Left kidney (tissue), 8 donors: ENCODE measurements at places on chromosomes 3 and 15. TPM values are rescaled to one million over a fixed set of nuclear protein-coding genes. Genes with fewer than 3 reads are reported as not detected.

Gene ACKR2
- 2.7 TPM for polyA plus RNA-seq

Gene ZPLD1
- polyA plus RNA-seq = 0.60 TPM

Gene ITGB5
- polyA plus RNA-seq = 85.0 TPM

Gene SMAD6
- polyA plus RNA-seq = 25.4 TPM

Gene ADGRG7
- polyA plus RNA-seq = not detected

Gene HCLS1
- 5.9 TPM for polyA plus RNA-seq

Gene IL5RA
- 0.73 TPM for polyA plus RNA-seq

Gene TRAT1
- not detected for polyA plus RNA-seq

Gene IGF1R
- polyA plus RNA-seq = 63.9 TPM

Gene GOLGA6L10
- polyA plus RNA-seq = 7.8 TPM

Gene DLL4
- polyA plus RNA-seq = 5.1 TPM

Gene SLC35A5
- 78.2 TPM for polyA plus RNA-seq

Gene DGKG
- 0.43 TPM for polyA plus RNA-seq

Gene AP3B2
- 4.8 TPM for polyA plus RNA-seq

Gene SLC28A1
- 7.5 TPM for polyA plus RNA-seq

Gene MED12L
- 2.7 TPM for polyA plus RNA-seq

Gene ILDR1
- 7.4 TPM for polyA plus RNA-seq

Gene SOX14
- not detected for polyA plus RNA-seq

Gene KLHDC8B
- polyA plus RNA-seq = 41.1 TPM

Gene EPHB3
- 27.6 TPM for polyA plus RNA-seq

Gene MESP2
- 0.45 TPM for polyA plus RNA-seq

Gene KNG1
- 56.9 TPM for polyA plus RNA-seq

Gene USP50
- 1.5 TPM for polyA plus RNA-seq

Gene OCA2
- polyA plus RNA-seq = 9.0 TPM

Gene TNK2
- polyA plus RNA-seq = 33.8 TPM

Gene ABCC5
- polyA plus RNA-seq = 68.0 TPM

Gene MEIS2
- polyA plus RNA-seq = 178 TPM

Gene CCDC33
- 9.0 TPM for polyA plus RNA-seq

Gene CCR8
- polyA plus RNA-seq = not detected

Gene CRYGS
- 11.6 TPM for polyA plus RNA-seq

Gene ASB14
- polyA plus RNA-seq = 1.4 TPM

Gene PAK6
- 6.5 TPM for polyA plus RNA-seq

Gene MAPKAPK3
- polyA plus RNA-seq = 49.1 TPM

Gene DUOXA2
- not detected for polyA plus RNA-seq

Gene MIX23
- 68.0 TPM for polyA plus RNA-seq

Gene CD276
- 152 TPM for polyA plus RNA-seq

Gene CACNA2D3
- polyA plus RNA-seq = 1.6 TPM

Gene CX3CR1
- 4.7 TPM for polyA plus RNA-seq

Gene CLASP2
- 73.0 TPM for polyA plus RNA-seq

Gene CHRNA5
- polyA plus RNA-seq = 7.1 TPM

Gene TRAIP
- polyA plus RNA-seq = 16.3 TPM

Gene XRN1
- 35.7 TPM for polyA plus RNA-seq

Gene DNAH12
- polyA plus RNA-seq = 3.0 TPM

Gene KLHL6
- 1.1 TPM for polyA plus RNA-seq

Gene ERICH6
- 1.0 TPM for polyA plus RNA-seq

Gene PPIP5K1
- polyA plus RNA-seq = 37.2 TPM
